CD4-positive, alpha-beta T cell treated with Interleukin-1 beta for 1 hour (primary cell): ENCODE measurements at places on chromosomes 2 and 18.

DNA sequence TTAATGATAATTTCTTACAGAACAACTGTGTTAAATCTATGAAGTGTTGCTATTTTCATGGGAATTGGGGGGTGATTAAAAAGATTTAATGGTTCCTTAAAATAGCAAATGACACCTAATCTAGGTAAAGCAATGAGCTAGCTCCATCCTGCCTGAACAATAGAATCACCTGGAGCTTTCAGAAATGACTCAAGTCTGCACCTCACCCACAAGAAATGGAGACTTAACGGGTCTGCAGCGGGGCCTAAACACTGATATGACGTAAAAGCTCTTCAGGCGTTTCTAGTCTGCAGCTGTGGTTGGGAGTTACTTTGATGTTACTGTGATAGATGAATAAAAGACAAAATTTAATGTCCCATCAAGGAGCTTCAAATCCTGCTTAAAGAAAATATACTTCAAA is 328.2 kb downstream of the RND3 start:
- no peak for DNase-seq

GRCh38 chr18:79644666-79645057 is 34.9 kb upstream of the CTDP1 start:
- DNase-seq: no peak

DNA sequence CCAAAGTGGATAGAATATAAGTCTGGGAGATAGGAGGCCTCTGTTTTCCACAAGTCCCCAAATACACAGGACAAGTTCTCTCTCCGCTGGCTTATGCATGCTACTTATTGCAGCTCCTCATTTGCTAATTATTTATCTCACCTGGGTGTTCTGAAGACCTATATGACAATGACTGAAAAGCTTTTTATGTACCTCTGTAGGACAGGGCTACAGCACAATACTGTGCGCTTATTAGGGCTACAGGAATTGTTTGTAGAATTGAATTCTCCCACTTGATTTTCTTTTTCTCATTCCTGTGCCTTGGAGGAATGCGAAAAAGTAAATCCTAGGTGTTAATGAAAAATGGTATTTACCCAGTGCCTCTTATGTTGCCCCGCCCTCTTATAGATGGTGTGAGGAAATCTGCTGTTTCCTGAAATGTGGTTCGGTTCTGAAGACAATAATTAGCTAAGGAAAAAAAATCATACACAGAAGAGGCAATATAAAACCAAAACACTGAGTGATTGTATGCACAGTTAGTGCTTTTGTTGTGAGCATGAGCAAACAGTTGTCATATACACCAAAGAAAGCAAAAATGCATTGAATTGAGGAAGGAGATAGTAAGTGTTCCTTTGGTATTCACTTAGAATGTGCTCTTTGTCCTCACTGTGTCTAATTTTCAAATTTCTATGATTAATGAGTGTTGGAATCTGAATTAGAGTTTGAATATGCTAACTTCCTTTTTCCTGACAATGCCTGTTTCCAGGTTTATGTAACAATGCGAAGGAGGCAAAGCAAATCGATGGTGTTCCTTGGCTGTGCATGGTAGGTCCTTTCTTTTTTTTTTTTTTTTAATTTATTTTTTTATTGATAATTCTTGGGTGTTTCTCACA is 78.7 kb upstream of the PNPT1 start:
- DNase-seq: no peak

GRCh38 chr2:10042301-10043161 is 819 bp upstream of the KLF11 start:
- DNase-seq: peak; percentile 32

DNA sequence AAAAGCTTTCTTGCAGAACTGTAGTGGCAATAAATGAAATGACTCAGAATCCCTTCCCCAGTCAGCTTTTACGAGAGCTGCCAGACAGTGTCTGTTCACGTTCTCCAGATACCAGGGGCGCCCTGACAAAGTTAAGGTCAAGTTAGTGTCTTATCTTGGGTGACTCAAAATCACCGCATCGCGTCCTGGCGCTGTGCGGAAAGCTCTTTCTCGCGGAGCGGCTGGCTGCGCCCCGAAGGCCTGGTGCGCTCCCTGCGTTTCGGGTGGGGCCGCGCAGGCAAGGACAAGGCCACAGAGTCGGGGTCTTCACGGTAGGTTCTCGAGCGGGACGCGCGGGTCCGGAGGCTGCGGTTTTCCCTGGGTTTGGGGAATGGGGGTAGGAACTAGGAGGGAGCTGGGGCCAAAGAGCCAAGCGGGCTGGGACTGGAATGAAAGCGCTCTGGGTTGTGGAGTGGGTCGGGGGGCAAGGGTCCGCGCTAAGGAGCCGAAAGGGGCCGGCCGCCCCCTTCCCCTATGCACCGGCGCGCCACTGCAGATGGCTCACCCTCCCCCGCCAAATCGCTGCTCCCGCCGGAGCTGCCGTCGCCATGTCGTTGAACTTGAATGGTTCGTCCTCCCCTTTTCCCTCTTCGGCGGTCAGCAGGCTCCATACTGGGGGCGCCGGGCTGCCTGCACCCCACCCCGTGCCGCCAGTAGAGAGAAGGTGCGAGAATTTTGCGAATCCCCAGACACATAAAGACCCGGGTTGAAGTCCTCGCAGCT is 2.6 kb upstream of the HOXD11 start:
- no peak for DNase-seq

DNA sequence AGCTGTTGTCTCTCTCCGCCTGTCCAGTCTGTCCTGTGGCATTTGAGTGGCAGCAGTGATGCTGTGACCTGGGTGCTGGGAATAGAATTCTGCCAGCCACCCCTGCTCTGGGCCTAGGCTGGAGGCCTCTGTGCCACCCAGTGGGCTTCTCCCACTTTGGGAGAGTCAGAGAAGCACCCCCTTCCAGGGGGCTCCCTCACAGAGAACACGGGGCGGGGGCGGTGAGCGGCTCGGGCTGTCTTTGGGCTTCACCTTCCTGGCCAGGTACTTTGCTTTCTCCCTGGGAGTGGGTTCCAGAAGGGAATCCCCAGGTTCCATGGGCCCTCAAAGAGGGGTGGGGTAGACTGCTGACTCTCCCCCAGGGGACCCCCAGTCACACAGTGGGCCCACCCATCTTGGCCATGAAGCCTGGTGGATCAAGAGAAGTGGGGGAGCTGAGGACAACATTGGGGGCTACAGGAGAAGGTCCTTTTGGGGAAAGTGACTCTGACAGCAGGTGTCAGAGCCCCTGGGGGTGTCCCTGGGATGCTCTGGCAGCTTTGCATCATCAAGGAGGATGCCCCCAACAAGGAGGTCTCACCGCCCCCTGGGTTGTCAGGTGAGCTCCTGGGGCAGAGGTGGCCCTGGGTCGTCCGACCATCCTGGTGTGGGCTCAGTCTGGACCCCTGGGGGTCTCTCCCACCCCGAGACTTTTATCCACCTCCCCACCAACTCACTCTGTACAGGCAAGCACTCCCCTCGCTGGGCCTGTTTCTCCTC is 18.8 kb upstream of the BOK start:
- DNase-seq: no peak

DNA sequence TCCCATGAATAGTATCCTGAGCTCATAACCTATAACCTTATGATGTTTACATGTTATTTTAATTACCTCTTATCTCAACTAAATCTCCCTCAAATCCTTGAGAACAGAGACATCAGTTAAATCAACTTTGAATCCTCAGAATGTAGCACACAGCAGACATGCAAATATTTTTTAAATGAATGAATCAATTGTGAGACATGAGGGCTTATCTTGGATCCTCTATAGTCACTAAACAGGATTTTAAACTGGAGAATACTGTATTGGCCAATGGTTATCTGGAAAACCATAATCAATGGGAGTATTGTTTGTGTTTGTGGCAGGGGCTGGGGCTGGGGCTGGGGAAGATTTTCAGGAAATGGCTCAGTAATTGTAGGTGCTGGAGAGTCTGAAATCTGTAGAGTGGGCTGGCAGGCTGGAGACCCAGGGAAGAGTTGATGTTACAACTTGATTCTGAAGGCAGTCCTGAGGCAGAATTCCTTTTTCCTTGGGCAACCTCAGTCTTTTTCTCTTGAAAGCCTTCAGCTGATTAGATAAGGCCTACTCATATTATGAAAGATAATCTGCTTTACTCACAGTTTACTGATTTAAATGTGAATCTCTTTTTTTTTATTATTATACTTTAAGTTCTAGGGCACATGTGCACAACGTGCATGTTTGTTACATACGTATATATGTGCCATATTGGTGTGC is 106.3 kb downstream of the NCOA1 start:
- no peak for DNase-seq

GRCh38 chr2:222290736-222291484 is 7.9 kb downstream of the PAX3 start:
- no peak for DNase-seq

DNA sequence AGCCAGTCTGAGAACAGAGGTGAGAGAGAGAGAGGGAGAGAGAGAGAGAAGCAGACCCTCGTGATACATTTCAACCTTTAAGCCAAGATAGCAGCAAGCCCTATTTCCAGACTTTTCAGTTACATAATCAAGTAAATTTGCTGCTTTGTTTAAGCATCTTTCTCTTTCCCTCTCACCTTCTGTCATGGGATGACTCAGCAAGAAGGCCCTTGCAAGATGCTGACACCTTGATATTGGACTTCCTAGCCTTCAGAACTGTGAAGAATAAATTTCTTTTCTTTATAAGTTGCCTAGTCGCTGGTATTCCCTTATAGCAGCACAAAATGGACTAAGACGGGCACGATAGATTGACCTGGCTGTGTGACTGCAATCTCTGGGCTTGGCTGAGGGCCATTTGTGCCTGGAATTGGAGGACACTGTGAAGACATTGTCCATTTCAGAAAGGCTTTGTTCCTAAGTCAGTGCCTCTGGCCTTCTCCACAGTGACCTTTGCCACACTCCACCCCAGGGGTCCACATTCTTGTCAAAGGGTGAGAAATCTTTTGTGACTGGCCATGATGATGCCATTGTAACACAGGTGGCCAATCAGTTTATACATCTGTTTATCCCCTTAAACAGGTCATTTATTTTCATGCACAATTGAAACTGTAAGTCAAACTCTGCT is 51.3 kb upstream of the ITSN2 start:
- no peak for DNase-seq

DNA sequence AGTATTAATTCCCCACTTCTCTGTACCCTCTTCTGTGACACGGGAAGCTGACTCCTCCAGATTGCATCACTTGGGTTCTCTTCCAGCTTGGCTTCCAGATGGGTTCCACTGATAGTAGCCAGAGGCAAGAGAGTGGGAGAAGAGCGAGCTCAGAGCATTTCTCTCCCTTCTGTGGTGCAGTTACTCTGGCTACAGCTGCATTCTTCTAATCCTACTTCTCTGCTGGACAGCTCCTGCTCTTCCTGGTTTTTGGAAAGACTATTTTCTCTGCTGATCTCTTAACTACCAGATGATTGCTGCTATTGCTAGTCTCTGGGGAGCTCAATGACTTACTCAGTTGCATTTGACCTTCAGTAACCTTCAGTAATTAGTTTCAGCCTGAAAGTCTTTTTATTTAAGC is 187.5 kb upstream of the MAP2 start:
- DNase-seq: no peak

GRCh38 chr18:37483984-37484819 is 81.4 kb downstream of the CELF4 start:
- DNase-seq: no peak

DNA sequence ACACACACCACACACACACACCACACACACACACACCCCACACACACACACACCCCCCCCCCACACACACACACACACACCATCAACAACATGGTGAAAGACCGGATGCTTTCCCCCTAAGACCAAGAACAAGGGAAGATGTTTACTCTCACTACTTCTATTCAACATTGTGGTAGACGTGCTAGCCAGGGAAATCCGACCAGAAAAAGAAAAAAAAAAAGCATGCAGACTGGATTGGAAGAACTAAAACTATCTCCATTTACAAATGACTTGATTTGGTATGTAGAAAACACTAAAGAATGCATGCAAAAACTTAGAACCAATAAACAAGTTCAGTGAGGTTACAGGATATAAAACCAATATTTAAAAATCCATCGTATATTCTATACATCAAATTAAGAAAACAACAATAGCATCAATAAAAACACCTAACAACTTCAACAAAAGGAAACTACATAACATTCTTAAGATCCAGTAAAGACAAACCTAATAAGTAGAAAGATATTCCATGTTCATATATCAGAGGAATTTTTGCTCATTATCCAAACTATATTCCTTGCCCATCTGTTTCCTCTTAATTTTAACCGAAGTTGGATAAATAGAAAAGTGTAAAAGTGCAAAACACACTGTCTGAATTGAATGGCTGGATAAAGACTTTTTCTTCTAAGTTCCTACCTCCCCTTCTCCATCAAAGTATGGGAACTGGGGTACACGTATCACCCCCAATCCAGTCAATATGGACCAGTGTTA is 51.5 kb upstream of the RNU4ATAC start:
- DNase-seq: no peak

DNA sequence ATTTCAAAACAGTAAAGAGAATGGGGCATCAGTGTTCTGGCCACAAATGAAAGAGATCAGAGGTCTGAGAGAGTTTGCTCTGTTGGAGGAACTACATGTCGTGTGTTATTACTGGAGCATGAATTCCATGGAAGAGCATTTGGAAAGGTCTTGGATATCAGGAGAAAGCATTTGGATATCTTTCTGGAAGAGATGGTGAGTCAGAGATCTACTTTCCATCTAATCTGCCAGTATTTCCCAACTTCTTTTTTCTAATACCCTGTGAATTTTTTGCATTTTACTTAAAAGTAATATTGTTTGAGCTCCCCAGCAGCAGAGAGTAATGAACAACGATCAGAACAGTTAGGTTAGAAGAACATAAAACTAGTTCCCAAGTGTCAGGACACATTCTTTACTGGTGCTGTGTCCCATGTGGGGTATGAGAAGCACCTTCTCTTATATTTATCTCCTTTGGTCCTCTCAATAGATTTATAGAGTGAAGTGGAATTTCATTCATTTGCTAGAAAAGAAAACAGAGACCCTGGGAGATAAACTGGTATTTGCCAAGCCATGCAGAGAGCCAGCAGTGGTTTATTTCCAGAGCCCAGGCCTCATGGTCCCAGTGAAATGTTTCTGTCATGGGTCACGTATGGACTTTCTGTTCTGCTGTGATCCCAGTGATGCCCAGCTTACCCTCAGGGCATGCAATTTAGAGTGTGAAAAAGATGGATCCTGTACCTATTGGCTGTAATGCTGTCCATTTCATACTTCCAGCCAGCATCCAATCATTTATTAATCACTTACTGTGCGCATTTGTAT is 130.8 kb upstream of the NT5C1B start:
- no peak for DNase-seq

- DNase-seq: no peak
Observed at GRCh38 chr2:195658541-195658890, 1.5 kb downstream of the SLC39A10 start.
